Smooth muscle cell of the brain vasculature (primary cell): ENCODE measurements at places on chromosomes 7 and 10.

- DNase-seq = no peak
Observed at GRCh38 chr10:61452655-61453641, at the start of gene TMEM26. Gene TMEM26, minus strand, starts transcription at chr10:61453381. Its CDS starts 300 bp downstream, at chr10:61453081.

DNA sequence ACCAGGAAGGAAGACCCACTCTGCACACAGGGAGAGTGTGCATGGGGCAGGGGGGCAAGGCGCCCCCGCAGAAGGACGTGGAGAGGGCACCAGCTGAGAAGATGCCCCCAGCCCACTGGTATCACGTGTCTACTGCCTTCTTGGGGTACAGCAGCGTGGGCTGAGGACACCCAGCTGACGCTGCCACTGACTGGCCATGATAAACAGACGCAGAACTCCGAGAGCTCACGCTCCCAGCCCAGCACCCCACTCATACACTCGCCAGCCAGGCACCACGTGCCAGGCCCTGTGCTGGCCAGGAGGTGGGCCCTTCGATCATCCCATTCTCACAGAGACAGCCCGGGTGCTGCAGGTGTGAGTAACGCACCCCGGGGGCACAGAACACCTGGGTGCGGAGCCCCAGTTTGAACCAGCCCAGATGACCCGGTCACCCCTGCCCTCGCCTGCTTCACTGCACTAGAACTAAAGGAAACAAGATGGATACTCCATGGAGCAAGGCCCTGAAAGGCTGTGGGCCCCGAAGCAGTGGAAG, 199.8 kb downstream of the MAD1L1 start:
- no peak for DNase-seq

- no peak for DNase-seq
Observed at GRCh38 chr10:92995509-92995908, 65.1 kb upstream of the CYP26C1 start.

- DNase-seq = no peak
Observed at GRCh38 chr7:840001-840600, 7.8 kb downstream of the SUN1 start.

DNA sequence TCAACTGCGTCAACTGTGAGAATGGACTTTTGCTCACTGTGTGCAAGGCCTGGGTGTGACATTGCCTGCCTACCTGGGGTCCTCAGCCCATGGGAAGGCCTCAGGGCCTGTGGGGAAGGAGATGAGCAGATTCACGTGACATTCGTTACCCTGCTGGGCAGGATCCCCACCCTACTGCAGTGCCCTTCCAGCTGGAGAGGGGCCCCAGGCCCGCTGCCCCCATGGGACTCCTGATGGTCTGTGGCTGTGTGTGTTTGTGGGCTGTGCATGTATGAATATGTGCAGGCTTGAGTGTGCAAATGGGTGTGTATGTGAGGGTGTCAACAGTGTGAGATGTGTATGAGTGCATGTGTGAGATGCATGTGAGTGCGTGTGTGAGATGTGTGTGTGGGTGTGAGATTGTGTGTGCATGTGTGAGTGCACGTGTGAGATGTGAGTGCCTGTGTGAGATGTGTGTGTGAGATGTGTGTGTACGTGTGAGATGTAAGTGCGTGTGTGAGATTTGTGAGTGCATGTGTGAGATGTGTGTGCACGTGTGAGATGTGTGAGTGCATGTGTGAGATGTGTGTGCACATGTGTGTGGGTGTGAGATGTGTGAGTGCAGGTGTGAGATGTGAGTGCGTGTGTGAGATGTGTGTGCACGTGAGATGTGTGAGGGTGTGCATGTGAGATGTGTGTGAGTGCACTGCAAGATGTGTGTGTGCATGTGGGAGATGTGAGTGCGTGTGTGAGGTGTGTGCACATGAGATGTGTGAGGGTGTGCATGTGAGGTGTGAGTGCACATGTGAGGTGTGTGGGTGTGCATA, 29.7 kb downstream of the PPIF start:
- no peak for DNase-seq

GRCh38 chr7:28418966-28419365, 6.6 kb downstream of the CREB5 start:
- DNase-seq = no peak

DNA sequence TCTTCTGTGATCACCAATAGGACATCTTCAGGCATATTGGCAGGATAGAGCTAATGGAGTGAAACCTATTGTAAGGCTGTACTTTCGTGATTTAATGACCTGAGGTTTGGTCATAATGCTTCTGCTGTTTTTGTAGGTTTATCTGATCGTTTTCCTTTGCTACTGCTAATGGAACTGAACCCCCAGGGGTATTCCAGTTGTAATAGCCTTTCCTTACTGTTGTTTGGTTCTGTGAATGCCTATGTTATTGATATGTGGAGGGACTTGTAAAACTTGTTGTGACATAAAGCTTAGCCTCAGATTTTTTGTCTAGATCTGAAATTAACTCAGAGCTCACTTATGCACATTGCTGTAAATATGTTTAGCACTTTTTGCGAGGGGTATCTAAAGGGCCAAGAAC, 10.9 kb upstream of the VWA2 start:
- DNase-seq = no peak

- no peak for DNase-seq
Observed at GRCh38 chr7:96670338-96671289, 39.0 kb downstream of the SEM1 start.

GRCh38 chr7:150430465-150431085, 19.9 kb upstream of the GIMAP8 start:
- no peak for DNase-seq

DNA sequence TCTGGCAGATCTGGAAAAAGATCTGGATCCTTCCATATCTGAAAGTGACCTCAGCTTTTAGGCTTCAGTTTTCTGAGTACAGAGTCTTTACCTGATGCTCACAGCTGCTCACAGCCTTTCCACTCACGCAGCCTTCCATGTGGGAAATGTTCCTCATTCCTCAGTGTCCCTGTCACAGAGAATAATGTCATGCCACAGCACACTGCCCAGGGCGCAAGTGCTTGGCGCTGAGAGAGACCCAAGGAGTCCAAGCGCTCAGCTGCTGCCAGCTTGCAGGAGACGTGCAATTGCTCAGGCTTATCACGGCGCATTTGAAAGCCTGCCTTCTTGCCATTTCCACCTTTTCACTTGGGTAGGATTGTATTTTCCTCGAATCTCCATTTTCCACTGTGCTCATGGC, 271.9 kb upstream of the MKI67 start:
- DNase-seq = no peak

DNA sequence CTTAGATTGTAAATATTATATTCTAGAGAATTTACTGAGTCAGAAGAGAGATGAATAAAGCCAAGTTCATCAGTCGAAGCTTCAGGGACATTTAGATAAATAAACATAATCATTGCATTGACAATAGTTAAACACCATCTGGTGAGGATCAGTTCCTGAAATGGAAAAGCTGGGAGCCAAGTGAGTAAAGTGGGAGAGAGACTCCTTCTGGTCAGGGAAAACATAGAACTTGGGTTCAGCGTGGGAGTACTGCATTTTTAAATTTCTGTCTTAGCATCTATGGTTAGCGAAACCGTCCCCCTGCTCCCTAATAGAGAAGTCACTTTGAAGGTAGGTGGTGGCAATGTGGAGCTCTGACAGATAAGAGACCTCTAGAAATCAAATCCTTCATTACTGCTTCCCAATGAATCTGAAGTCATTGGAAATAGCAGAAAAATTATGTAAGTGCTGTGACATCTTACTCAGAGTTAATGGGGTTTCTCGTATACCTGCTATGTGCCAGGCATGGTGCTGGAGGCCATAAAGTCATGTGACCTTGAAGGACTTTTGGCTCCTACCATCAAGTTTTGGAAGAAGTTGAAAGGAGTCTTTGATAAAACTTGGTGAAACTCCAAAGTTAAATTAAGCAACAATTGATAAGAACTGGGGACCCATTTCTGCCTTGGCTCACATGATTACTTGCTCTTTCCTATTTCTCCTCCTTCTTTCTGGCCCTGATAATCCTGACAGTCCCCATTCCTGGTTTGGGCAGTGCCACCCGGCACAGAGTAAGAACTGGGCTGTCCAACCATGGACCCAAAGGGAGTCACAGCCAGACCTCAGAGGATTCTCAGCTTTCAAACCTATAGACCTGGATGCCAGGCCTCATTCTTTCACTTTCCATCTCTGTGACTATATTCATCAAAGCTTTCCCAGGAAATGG, 211.2 kb downstream of the C7orf25 start:
- DNase-seq = no peak

DNA sequence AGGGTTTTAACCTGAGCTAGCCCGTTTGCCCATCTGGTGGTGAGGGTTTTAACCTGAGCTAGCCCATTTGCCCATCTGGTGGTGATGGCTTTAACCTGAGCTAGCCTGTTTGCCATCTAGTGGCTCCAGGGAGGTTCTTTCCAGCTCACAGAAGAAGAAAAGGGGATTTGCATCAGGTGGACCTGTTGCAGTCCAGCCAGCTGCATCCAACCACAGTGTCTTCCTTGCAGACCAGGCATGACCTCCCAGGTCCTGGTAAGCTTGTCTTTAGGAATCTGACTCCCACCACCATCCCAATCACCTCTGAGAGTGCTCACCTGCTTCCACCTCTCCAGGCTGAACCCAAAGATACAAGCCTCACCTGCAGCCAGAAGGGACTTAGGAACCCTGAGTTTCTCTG, 62.4 kb upstream of the EMX2 start:
- DNase-seq = no peak

GRCh38 chr7:18693816-18694215, 198.3 kb downstream of the HDAC9 start:
- no peak for DNase-seq

- DNase-seq = no peak
Observed at GRCh38 chr7:81926-82756, 110.2 kb upstream of the FAM20C start.

- no peak for DNase-seq
Observed at GRCh38 chr10:110566472-110567200, 859 bp upstream of the SMC3 start.

GRCh38 chr7:82286096-82286797, 157.3 kb downstream of the CACNA2D1 start:
- no peak for DNase-seq

DNA sequence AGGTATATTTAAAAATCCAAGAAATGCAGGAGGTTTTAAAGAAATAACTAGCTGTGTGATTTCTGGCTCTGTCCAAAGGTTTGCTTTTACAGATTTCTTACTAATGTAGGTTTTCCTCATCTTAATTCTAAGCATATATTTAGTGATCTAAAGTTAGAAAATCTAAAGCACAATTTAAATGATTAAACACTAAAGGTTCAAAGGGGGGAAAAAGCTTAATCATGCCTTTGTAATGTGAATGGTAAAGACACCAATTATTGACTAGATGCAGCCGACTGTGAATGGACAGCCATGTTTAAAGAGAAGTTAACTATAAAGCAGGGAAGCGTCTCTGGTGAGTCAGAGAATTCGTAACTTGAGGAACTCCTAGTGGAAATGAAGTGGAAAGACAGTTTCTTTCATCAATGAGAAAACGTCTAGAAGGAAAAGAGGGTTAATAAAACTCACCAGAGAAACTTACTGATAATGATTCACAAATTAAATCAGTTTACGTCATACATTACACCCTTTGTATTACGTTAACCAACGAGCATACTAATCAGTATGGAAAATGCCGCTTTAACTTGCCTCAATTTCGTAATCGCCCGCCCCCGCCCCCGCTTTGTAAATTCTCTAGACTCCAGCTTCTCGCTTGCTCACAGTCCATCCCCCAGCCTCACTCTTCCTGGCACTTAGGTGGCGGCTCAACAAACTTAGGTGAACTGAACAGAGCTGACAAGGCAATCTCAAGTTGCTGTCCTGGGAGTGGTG, 1.1 kb upstream of the HBP1 start:
- peak; percentile 63 for DNase-seq

DNA sequence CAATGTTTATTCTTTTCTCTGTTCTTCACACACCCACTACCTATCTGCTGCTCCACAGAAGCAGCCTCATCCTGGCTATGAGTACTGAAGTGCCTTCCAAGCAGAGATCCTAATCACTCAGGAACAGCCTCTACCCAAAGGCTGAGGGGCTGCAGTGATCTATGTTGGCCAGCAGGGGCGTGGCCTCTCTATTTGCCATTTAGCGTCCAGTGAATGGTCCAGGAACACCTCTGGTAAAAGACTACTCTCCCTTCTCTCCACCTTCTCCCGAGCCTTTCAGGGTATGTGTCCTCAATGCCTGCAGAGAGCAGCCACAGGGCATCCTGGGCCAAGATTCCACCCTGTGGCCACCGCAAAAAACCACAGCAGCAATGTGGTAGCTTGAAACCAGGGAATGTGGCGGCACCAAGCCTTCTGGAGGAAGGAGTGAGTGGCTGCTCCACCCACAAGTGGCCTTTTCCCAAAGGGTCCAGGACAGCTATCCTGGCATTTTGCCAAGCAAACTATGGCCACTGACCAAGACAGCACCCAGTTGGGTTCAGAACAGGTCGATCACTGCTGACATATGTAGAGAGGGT, 70.9 kb downstream of the SYPL1 start:
- DNase-seq = no peak

- DNase-seq = no peak
Observed at GRCh38 chr10:43607199-43607573, 948 bp downstream of the ZNF485 start.

GRCh38 chr7:14688208-14688607, 214.3 kb downstream of the DGKB start:
- DNase-seq = no peak

- no peak for DNase-seq
Observed at GRCh38 chr7:55533050-55533728, 39.1 kb downstream of the VOPP1 start.

DNA sequence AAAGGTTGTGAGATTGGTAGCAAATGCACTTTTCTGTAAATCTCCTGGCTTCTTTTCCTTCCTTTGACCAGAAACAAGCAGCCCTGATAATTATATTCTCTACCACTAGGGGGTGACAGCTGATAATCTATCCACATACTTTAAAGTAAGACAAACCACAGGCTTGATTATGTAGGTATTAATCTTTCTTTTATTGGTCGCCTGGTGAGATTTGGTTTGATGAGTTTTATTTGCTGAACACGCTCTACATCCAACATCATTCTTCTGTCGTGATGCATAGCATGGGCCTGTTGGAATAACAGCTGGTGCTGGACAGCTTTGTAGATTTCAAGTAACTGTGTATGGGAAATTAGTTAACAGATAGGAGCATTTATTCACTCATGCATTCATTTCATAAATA, 63.5 kb downstream of the ZNF365 start:
- DNase-seq = peak; percentile 40

DNA sequence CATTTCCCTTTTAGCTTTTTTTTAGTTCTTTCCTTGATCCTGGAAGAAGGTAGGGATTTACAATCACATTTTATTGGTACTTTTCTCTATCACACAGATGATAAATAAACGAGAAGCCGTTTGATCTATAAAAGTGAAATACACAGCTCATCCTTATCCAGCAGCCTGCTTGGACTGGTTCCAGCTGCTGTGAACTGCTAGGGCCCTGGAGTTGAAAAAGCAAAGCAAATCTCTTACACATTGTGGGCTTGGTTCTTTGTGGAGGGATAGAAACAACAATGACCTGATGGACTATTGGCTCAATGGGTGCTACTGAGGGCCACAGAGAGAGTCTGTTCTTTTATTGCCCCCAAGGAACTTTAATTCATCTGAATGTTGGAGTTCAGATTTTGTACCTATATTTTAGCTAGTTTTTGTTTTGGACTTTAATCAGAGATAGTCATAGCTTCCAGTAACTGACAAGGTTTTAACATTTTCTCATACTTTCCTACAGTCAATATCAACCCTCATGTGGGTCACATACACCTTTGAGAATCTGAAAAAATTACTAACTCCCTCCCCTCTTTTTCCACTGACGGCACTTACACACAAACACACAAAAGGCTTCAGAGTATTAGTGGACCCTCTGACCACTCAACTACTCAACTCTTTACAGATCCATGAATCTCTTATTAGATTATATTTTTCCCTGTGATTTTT, 91.6 kb upstream of the CCDC6 start:
- DNase-seq = no peak

- no peak for DNase-seq
Observed at GRCh38 chr7:151903249-151904032, 26.5 kb upstream of the PRKAG2 start.

- no peak for DNase-seq
Observed at GRCh38 chr10:74453169-74453568, 302.1 kb downstream of the ADK start.
